Stimulated activated CD4-positive, alpha-beta T cell treated with anti-CD3 and anti-CD28 coated beads, Interleukin-1b, Interleukin-23, amount 100 ng/mL, for 1 hour (primary cell): ENCODE measurements at places on chromosomes 6 and 20.

- DNase-seq, result no peak
Measured at GRCh38 chr20:17856024-17856564, 112.5 kb downstream of the SNX5 start.

GRCh38 chr20:14979453-14979986 lies 642.1 kb upstream of the FLRT3 start:
- DNase-seq, result no peak

DNA sequence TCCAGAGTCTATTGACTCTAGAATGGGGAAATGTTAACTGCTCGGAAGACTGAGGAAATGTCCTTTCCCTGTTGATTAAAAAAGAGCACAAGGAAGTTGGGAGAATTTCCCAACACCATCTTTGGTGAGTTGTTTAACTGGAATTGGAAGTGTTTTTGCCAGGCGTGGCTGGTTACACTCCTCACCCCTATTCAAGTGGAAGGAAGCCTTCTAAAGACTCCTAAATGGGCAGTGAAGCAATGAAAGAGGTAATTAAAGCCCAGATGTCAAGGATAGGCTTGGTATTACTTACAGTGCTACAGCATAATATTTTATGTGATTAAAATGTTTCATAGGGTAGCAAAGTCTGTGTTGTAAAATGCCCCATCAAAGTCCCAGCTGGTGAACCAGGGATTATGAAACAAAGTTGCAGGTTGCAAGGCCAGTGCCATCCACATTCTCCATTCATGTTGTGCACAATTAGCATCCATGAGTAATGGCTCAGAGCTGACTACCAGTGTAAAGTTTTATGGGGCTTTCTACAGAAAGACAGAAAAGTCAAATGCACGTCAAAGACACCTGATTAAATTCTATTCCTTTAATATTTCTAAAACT lies 52.6 kb downstream of the BTBD3 start:
- DNase-seq, result no peak

- DNase-seq, result no peak
Measured at GRCh38 chr6:82686719-82687118, 323.1 kb downstream of the TPBG start.

GRCh38 chr20:37144856-37145404 lies 34.2 kb upstream of the RPN2 start:
- DNase-seq, result no peak

DNA sequence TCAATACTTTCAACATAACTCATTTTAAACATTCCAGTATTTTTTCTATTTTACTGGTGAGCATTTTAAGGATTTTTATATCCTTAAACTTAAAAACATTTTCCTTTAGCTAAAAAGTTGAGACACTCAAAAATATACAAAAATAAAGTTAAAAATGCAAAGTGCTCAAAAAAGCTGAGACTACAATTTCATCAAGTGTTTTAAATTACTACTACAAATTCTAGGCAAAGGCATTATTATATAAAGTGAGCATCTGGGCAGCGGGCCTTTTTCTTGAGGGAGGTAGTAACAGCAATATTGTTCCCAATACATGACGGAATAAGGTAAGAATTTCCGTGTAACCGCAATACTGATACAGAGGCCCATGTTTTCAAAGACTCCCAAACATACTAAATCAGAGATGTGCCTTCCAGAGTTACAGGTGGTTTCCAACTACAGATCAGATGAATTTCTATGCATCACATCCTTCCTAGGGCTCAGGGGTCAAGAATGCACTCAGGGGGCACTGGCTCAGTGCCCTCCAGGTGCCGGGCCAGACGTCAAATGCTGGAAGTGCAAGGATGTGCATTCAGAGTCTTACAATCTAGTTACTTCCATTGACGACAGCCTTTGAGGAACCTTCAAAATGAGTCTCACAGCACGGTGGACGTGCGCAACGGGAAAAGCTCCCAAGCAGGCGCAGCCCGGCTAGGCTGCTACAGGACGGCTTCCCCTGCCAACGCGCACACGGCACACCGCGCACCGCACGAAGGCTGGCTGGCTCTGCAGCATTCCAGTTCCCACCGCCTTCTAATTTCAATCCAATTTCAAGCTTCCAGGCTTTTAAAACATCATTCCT lies 1.7 kb downstream of the PHF10 start:
- no peak for DNase-seq

DNA sequence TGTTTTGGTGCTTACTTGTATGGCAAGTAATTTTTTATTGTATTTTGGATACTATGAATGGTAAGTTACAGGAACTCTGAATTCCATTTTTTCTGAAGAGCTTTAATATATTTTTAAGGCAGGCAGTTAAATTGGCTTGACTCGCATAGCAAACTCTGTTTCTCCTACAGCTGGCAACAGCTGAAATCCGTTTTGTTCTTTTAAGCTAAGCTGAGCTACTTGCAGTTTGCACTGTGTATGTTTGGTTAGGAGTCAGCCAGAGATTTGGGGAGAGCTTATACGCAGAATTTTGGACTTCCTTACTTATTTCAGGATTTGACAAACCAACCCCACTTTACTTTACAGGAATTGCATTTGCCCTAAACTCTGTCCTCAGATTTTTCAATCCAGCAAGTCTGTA lies 179.1 kb downstream of the COL19A1 start:
- DNase-seq, result no peak
